Stomach (tissue), 19 donors: ENCODE measurements at places on chromosomes 11 and 22. TPM values are rescaled to one million over a fixed set of nuclear protein-coding genes. Genes with fewer than 3 reads are reported as not detected.
A peak's percentile ranks its signal among the peaks of the same experiment; 100 is the strongest.

IL18 gene
- total RNA-seq = 7.7 TPM

TNNT3 gene
- 2.3 TPM for total RNA-seq

CD3G gene
- total RNA-seq = 4.2 TPM

DNA sequence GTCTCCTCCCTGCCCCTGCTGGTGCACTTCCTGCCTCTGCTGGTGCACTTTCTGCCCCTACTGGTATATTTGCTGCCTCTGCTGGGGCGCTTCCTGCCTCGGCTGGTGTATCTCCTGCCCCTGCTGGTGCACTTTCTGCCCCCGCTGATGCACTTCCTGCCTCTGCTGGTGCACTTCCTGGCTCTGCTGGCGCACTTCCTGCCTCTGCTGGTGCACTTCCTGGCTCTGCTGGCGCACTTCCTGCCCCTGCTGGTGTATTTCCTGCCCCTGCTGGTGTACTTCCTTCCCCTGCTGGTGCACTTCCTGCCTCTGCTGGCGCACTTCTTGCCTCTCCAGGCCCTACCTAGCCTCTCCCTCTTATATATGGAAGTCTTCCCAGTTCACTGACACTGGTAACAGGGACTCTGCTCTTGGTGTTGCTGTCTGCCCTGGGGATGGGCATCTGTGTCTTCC lies 10.1 kb downstream of the MTFP1 start:
- no peak overlapping the region for H3K4me3 ChIP-seq
- peak; percentile 56 for DNase-seq
- H3K4me1 ChIP-seq = no peaks in the 10 kb centered on the region
- H3K27ac ChIP-seq = no peak overlapping the region

DNA sequence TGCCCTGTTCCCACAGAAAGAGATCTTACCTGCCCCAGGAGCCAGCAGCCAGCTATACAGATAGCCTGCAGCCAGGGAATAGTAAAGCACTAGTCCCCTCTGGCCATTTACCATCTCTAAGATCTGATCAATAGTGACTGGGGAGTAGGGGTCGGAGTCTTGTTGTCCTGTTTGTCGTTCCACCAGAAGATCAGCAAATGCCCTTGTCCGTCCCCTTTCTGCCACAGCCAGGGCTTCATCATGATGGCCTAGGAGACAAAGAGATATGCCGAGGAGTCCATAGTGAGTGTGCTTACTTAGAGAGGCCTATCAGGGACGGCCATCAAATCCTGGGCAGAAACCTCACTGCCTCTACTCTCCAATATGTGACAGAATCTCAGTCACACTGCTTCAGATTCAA lies 177.1 kb upstream of the PITPNB start:
- no peaks in the 10 kb centered on the region for H3K4me1 ChIP-seq
- no peaks in the 10 kb centered on the region for H3K27me3 ChIP-seq

DNA sequence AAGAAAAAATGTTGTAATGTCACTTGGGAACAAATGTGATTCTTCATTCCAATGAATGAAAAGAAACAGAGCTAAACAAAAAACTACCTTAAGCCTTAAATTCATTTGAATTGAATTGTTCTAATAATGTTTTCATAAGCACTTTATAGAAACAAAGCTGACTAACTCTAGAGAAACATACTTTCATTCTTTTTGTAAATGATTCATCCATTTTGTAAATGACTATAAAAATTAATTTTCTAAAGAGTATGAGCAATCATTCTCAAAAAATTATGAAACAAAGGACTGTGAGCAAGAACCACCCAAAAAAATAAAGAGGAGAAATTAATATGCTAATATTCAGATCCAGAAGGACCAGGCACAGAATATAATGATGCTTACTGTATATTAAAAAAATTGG lies 986.5 kb upstream of the CHORDC1 start:
- no peaks in the 10 kb centered on the region for H3K27me3 ChIP-seq
- no peaks in the 10 kb centered on the region for H3K4me1 ChIP-seq
- no peak overlapping the region for H3K4me3 ChIP-seq
- no peak overlapping the region for H3K27ac ChIP-seq

- no peaks in the 10 kb centered on the region for H3K36me3 ChIP-seq
- no peak for DNase-seq
- H3K4me1 ChIP-seq = no peaks in the 10 kb centered on the region
- H3K4me3 ChIP-seq = no peak overlapping the region
- no peaks in the 10 kb centered on the region for H3K27me3 ChIP-seq
- no peak overlapping the region for H3K27ac ChIP-seq
These were observed 112.0 kb upstream of the TTC12 start for GRCh38 chr11:113202431-113202830.

- no peak overlapping the region for H3K27ac ChIP-seq
- H3K4me3 ChIP-seq = no peak overlapping the region
- H3K4me1 ChIP-seq = no peaks in the 10 kb centered on the region
- H3K36me3 ChIP-seq = no peaks in the 10 kb centered on the region
These were observed 59.8 kb downstream of the SC5D start for GRCh38 chr11:121352251-121352891.

DNA sequence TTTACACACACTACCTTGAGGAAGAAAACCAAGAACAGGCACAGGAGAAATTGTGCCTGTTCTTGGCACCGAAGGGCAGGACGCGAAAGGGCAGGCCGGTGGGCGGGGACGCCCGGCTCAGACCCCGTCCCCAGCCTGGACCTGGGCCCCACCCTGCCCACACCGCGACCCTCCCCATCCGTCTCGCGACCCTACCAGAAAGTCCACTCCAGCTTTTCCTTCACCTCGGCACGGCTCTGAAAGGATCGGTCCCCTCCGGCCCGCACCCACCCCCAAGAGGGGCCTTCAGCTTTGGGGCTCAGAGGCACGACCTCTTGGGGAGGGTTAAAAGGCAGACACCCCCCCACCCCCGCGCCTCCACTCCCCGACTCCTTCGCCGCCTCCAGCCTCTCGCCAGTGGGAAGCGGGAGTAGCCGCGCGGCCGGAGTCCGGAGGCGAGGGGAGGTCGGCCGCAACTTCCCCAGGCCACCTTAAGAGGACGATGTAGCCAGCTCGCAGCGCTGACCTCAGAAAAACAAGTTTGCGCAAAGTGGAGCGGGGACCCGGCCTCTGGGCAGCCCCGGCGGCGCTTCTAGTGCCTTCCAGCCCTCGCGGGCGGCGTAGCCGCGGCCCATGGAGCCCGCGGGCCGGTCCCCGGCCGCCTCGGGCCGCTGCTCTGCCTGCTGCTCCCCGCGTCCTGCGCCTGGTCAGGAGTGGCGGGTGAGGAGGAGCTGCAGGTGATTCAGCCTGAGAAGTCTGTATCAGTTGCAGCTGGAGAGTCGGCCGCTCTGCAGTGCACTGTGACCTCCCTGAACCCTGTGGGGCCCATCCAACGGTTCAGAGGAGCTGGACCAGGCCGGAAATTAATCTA lies 4.4 kb downstream of the SEC14L6 start:
- H3K4me1 ChIP-seq = peaks cover 19% of the 10 kb centered on the region
- H3K27me3 ChIP-seq = peaks cover 23% of the 10 kb centered on the region
- peak overlapping the region; percentile 54 for H3K27ac ChIP-seq
- H3K36me3 ChIP-seq = no peaks in the 10 kb centered on the region
- peak overlapping the region; percentile 48 for H3K4me3 ChIP-seq

GRCh38 chr11:57100638-57101331 lies 81.0 kb upstream of the LRRC55 start:
- H3K27ac ChIP-seq = no peak overlapping the region
- H3K27me3 ChIP-seq = no peaks in the 10 kb centered on the region
- no peaks in the 10 kb centered on the region for H3K36me3 ChIP-seq
- DNase-seq = peak; percentile 57

- no peak for DNase-seq
- no peak overlapping the region for H3K4me3 ChIP-seq
- no peaks in the 10 kb centered on the region for H3K36me3 ChIP-seq
These were observed 7.2 kb downstream of the MS4A15 start for GRCh38 chr11:60763692-60764369.

- H3K4me1 ChIP-seq = peaks cover 8% of the 10 kb centered on the region
- no peak overlapping the region for H3K27ac ChIP-seq
- no peak for DNase-seq
- H3K4me3 ChIP-seq = no peak overlapping the region
- peaks cover 5% of the 10 kb centered on the region for H3K27me3 ChIP-seq
These were observed 13.3 kb downstream of the WT1 start for GRCh38 chr11:32421992-32422391.

DNA sequence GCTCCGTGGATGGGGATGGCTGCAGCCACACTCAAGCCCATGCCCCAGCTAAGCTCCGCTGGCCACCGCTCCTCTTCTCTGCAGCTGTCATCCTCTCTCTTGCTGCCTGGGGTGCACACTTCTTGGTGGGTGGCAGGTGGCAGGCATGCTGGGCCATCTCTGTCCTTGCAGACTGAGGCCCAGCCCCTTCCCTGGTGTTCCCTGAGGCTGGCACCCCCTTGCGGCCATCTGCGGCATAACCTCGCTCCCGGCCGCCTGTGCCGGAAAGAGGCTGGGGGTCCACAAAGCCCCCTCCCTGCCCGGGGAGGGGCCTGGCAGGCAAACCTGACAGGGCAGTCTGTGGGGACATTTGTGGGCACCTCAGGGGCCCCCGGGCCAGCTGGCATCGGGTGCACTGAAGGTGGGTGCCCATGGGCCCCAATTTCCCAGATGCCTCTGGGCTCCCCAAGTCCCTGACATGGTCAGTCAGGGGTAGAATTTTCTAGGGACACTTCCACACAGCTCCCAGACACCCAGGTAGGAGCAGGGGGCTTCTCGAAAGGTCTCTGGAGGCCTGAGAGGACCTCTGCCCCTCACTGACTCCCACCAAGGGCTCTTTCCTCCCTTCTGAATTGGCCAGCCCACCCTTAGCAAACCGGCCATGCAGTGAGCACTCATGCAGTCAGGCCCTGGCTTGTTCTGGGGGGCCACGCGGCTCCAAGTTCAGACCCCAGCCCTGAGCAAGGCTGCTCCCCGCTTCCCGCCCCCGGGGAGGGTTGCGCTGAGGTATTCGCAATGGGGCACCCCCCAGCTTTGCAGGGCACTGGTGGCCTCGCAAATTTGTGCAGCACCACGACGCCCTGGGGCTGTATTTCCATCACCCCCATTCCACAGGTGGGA lies 23.5 kb upstream of the TH start:
- peaks cover 57% of the 10 kb centered on the region for H3K27me3 ChIP-seq
- H3K27ac ChIP-seq = no peak overlapping the region
- DNase-seq = peak; percentile 74
- H3K4me1 ChIP-seq = peaks cover 12% of the 10 kb centered on the region
- no peaks in the 10 kb centered on the region for H3K36me3 ChIP-seq

GRCh38 chr11:13868710-13869397 lies 93.7 kb upstream of the SPON1 start:
- no peak overlapping the region for H3K4me3 ChIP-seq
- no peak overlapping the region for H3K27ac ChIP-seq
- H3K36me3 ChIP-seq = no peaks in the 10 kb centered on the region
- DNase-seq = peak; percentile 37
- peaks cover 7% of the 10 kb centered on the region for H3K4me1 ChIP-seq
- H3K27me3 ChIP-seq = peaks cover 3% of the 10 kb centered on the region

DNA sequence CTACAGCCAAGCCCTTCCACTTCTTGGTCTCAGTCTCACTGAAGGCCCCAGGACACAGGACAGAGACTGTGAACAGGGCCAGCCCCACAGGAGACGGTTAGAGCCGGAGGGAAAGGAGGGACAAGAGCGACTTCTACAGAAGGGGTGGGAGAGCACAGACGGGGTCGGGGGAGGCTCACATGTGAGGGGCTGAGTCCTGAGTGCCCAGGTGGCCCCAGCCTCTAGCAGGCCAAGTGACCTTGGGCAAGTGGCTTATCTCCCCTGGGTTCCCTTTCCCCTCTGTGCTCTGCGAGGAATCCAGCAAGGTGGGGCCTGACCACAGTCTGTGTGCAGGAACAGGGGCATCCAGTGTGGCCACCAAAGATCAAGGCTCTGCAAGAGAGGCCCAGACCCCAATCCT lies 102.6 kb upstream of the LMO1 start:
- H3K27ac ChIP-seq = no peak overlapping the region
- H3K27me3 ChIP-seq = no peaks in the 10 kb centered on the region
- no peaks in the 10 kb centered on the region for H3K4me1 ChIP-seq
- no peak for DNase-seq

- no peaks in the 10 kb centered on the region for H3K27me3 ChIP-seq
- no peak for DNase-seq
- H3K4me1 ChIP-seq = peaks cover 12% of the 10 kb centered on the region
- H3K27ac ChIP-seq = no peak overlapping the region
- H3K4me3 ChIP-seq = no peak overlapping the region
These were observed 41.1 kb downstream of the UBASH3B start for GRCh38 chr11:122696662-122697061.

- H3K4me1 ChIP-seq = peaks cover 16% of the 10 kb centered on the region
- no peak overlapping the region for H3K4me3 ChIP-seq
These were observed 101.8 kb upstream of the GAL start for GRCh38 chr11:68582416-68583040.

DNA sequence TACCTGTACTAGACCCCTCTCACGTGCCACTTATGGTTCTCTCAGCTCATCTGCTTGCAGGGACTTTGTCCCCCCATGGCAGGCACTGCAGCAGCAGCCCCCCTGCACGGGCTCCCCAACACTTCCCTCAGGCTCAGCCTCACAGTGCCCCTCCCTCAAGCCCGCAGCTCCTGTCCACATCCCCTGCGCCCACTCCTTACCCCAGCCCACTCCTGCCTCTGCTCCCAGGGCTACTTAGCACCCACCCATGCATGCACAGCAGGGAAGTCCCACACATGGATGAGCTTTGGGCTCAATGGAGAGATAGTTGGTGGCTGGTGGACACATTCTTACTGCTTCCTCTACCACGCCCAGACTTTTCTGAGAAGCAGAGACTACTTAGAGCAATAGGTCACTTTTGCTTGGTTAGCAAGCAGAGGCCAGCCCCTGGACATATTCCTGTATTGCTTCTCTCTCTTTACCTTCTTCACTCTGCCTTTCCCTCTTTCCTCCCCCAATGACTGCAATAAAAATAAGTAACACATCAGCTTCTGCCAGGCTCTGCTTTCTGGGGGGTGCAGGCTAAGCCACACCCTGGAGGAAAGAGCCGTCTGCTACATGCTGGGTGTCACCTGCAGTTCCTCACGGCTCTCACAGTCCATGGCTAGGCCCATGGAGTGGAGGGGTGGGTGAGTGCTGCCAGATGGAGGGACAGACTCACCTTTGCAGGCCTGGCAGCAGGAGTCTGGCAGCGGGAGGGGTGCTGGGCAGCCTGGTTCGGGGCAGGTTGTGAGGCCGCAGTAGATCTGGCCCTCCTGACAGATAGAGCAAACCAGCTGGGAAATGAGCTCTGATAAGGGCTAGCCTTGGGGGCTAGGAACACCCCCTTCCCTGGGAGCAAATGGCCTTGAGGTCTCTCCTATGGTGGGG lies 23.4 kb downstream of the CHRDL2 start:
- no peaks in the 10 kb centered on the region for H3K27me3 ChIP-seq
- H3K4me3 ChIP-seq = no peak overlapping the region
- no peaks in the 10 kb centered on the region for H3K36me3 ChIP-seq
- no peaks in the 10 kb centered on the region for H3K4me1 ChIP-seq
- DNase-seq = no peak
